ENCODE measurements at places on chromosomes 3 and 15. TPM values are rescaled to one million over a fixed set of nuclear protein-coding genes. Genes with fewer than 3 reads are reported as not detected.

Gene C3orf20
- total RNA-seq = 0.20 TPM

Gene GP5
- 0.72 TPM for total RNA-seq

Gene SAMMSON
- total RNA-seq = not detected

Gene TRIM59
- 27.0 TPM for total RNA-seq

Gene CX3CR1
- total RNA-seq = 0.88 TPM

Gene PLXNB1
- total RNA-seq = 3.7 TPM

Gene COL7A1
- total RNA-seq = 2.2 TPM

Gene WDR5B
- total RNA-seq = 3.2 TPM

Gene RPL22L1
- 421 TPM for total RNA-seq

Gene FRMD4B
- 11.8 TPM for total RNA-seq

Gene LINS1
- total RNA-seq = 29.4 TPM

Gene ARHGEF26
- total RNA-seq = not detected

Gene GRAMD1C
- total RNA-seq = 0.61 TPM

Gene CADPS
- not detected for total RNA-seq

Gene KNG1
- total RNA-seq = not detected

Gene SI
- total RNA-seq = not detected

Gene UACA
- total RNA-seq = 2.4 TPM

Gene STRIT1
- total RNA-seq = not detected

Gene ZBBX
- total RNA-seq = not detected

Gene MESP1
- total RNA-seq = 3.4 TPM

DNA sequence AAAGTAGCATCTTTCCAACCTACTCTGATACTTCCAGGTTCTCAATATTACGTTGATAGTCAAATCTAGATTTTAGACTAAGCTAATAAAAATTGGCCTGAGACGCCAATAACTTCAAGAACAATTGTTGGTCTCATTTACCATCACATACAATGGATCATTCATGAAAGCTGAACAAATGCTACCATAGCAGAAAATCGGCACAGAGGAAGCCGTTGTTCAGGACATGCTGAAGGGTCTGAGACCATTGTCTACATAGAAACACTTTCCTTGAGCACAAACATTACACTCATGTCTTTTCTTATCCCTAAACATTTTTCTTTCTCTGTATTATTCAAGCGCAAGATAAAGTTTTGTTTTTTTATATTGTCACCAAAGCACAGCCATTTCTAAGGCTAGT, 37.2 kb upstream of the FHIT start:
- DNase-seq = no peak

- DNase-seq = no peak
These were observed 13.2 kb downstream of the TSC22D2 start for GRCh38 chr3:150421256-150421655.

- no peak for DNase-seq
These were observed 129.8 kb downstream of the MEIS2 start for GRCh38 chr15:36970522-36970921.

DNA sequence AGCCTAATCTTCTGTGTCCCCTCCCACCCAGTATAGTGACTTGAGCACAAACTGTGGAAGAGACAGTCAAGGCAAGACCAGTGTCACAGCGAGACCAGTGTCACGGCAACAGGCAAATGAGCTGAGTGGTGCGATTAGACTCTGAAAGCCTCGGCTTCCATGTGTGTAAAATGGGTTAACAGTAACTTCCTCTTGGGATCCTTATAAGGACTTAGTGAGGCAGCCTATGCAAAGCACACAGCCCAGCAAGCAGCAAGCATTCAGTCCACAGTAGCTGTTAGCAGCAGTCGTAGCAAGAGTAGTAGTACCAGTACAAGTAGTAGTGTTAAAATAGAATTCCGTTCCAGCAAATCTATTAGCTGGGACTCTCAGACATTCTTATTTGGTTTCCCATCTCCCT, 334.1 kb downstream of the GABRB3 start:
- DNase-seq = no peak

- DNase-seq = no peak
These were observed 5.7 kb upstream of the CHRNA3 start for GRCh38 chr15:78626381-78626995.

- DNase-seq = no peak
These were observed 514.0 kb downstream of the MCTP2 start for GRCh38 chr15:94745371-94745770.

- no peak for DNase-seq
These were observed 35.0 kb upstream of the CAPN7 start for GRCh38 chr3:15171096-15171495.

DNA sequence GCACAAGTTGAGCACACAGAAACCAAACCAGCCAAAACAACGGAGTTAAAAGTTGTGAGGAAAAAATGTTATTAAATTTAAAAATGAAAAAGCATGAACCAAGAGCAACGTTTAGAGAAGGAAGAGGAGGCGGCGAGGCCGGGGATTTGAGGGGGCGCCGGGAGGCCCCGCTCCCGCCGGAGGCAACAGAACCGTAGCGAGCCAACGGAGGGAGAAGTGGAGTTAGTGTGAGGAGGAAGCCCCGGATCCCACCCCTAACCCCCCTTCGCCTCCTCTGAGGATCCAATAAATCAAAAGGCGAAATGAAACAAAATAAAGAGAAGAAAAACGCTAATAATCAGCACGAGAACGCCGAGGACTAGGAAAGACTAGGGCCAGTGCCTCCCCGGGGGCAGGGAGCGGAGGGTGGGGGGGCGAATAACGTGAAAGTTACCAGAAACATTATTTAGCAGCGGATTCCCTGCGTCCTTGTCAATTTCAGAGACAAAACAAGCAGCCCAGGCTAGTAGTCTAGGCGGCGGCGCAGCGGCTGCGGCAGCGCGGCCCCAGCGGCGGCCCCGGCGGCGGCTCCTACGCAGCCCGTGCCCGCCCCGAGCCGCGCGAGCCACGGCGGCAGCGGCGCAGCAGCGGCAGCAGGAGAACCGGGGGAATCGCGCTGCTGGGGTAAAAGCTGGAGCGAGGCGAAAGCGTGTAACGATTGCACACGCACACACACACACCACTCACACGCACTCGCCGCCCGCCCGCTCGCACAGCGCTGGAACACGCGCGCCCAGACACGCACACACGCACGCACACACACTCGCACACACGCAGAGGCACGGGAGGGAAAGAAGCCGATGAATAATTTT, 1.7 kb downstream of the MEIS2 start:
- peak; percentile 23 for DNase-seq

DNA sequence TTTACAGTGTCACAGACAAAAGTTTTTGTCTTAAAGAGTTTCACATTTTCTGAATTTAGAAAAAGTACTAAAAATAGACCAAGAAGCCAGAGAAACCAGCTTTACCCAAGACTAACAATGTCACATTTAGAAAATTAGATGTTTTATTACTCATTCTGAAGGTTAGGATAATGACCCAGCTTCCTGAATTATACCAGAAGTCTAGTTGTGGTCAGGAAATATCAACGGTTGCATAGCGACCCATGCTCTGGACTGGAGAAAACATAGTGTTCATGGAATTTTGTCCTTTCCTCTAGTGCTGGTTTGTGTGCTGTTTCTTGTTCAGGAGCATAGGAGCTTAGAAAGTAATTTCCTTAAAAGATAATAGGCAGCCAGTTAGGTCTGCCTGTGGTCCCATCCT, 59.0 kb downstream of the DPPA2 start:
- no peak for DNase-seq

DNA sequence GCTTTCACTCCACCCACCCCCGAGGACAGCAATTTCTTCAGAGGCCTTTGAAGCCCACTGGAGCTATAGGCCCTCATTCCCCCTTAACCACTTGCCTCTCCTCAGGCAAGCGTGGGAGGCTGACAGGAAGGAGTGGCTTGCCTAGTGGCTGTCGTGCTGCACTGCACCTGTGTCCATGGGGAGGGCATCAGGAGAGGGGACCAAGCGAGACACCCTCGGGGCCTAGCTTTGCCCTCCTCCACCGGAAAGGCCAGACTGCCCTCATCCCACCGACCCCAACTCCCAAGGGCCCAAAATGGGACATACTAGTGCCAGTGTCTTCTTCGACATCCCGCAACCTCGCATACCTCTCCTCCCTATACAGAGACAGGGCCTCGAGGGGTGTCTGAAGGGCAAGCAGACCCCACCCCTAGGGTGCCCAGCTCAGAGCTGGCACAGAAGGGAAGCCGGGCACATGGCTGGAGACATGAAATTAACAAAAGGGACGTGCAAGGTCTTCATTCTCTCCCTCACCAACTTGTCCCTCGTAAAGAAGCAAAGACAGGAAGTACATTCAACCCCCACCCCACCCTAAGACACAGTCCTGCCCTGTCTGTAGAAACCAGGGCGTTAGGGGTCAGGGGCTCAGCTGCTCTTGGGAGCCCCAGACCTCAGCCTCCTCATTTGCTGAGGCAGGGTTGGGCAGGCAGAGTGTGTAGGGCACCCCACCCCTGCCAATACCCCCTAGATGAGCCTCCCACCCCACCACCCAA, 24.3 kb downstream of the VIPR1 start:
- peak; percentile 82 for DNase-seq

GRCh38 chr3:4899710-4900109, 79.5 kb upstream of the BHLHE40 start:
- DNase-seq = no peak

DNA sequence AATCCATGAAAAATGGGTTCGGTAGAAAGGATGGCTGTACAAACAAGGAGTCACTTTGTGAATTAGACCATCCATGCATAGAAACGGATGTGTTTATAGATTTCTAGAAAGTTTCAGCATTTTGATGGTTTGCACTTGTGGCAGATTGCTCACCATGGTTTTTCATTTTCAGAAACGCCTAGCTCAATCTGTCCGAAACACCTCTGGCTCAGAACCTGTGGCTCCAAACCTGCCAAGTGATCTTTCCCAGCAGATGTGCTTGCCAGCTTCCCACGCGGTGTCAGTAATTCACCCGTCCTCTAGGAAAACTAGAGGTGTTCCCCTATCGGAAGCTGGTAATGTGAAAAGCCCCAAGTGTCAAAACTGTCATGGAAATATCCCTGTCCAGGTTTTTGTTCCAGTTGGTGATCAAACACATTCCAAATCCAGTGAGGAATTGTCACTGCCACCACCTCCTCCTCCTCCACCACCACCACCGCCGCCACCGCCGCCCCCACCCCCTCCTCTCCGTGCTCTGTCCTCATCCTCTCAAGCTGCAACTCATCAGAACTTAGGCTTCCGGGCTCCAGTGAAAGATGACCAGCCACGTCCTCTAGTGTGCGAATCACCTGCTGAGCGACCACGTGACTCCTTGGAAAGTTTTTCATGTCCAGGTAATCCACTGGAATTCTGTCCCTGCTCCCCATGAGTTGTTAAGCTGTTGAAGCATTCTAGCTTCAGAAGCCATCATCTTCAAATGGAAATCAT, 21.2 kb downstream of the WHAMM start:
- no peak for DNase-seq

- DNase-seq = no peak
These were observed 286.4 kb downstream of the UBE2E2 start for GRCh38 chr3:23489300-23490158.

DNA sequence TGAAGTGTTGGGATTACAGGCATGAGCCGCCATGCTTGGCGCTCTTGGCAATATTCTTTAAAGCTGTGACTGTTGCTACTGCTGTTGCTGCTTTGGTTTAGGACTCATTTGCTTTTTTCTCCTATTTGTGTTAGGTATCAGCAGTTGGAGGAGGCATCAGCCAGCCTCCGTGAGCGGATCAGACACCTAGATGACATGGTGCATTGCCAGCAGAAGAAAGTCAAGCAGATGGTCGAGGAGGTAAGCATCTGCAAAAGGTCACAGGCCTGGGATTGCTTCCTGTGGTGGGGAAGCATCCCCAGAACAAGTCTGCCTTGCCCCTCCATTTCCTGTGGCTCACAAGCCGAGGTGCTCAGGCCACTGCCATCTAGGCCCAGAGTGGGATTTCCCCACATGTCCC, 47.6 kb downstream of the MYZAP start:
- no peak for DNase-seq

- no peak for DNase-seq
These were observed 30.3 kb downstream of the GADL1 start for GRCh38 chr3:30864132-30864531.

DNA sequence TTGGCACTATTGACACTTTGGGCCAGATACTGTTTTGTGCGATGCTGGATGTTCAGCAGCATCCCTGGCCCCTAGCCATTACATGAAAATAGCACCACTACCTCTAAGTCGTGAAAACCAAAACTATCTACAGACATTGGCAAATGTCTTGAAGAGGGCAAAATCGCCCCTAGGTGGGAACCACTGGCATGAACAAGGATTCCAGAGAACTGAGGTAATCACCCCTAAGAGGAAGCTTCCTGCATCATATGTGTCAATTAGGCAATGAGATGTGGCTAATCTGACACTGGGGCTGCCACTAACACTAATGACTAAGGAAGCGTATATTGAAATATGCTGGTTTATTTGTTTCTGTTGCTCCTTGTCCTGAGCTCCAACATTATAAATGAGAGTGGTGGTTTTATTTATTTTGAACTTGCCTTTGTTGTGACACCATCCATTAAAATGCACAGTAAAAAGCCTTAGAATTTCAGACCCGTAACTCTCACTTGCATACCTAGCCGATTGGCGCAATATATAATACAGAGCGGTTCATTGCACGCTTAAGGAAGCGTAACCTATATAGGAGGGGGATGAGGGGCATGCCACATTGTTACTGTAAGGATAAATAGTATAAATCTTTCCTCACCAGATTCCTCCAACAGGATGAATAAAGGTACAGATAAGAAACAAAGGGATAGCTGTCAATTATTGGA, 299.8 kb upstream of the CNTN4 start:
- no peak for DNase-seq

DNA sequence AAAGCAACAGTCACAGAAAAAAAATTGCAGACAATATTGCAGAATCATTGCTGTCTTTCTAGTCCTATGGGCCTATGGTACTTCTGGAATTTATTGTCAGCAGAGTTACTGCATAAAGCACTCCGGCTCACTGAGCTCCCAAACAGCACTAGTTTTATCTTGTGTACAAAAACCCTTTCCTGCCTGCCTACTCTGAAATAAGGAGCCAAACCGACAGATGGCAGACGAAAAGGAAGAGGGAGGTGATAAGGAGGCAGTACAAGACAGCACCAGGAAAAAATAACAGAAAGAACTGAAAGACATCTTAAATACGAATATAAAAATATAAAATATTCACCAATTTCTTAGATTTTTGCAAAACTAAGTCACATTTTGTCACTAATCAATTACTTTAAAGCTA, 15.6 kb downstream of the HERC1 start:
- no peak for DNase-seq

- DNase-seq = no peak
These were observed 99.8 kb downstream of the TMEM108 start for GRCh38 chr3:133138017-133138416.

DNA sequence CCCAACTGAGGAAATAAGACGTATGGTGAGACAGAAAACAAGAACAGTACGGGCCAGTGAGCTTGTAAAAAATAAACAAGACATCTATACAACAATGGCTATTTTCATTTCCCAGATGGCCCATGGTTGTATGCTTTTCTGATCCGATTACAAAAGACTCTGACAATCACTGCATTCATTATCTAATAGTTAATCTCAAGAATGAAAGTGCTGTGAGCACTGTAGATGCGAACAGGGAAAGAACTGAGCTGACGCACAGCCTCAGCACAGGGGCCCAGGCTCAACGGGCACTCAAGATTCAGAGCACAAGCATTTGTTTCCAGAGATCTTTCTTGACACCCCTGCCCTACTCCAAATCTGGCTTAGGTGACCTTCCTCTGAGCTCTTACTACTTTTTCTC, 6.9 kb downstream of the MTMR10 start:
- no peak for DNase-seq
